ENCODE measurements at places on chromosomes 5 and 9.

DNA sequence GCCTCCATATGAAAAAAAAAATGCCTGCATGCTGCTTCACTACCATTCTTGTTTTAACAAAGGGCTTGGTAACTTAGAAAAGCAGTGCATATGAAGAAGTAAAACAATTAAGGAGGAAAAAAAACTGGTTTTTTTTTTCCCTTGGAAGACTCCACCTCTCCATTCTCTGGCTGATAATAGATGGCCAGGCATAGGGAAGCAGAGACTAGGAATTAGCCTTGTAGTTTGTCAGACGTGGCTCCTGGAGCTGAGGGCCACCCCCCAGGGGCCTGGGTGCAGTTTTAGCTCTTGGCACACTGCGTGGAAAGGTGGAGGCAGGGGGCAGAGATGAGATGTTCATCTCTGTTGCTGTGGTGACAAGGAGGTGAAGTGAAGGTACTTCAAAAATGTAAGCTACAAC is 42.7 kb downstream of the WDR36 start:
- H3K4me3 ChIP-seq = no peak overlapping the region
- H3K27ac ChIP-seq = no peak overlapping the region
- H3K27me3 ChIP-seq = peaks cover 9% of the 10 kb centered on the region
- H3K36me3 ChIP-seq = no peaks in the 10 kb centered on the region
- H3K4me1 ChIP-seq = no peaks in the 10 kb centered on the region

- no peak for DNase-seq
- H3K4me3 ChIP-seq = no peak overlapping the region
- no peaks in the 10 kb centered on the region for H3K27me3 ChIP-seq
- H3K36me3 ChIP-seq = no peaks in the 10 kb centered on the region
Measured at GRCh38 chr9:125639057-125639456, 68.0 kb downstream of the MAPKAP1 start.

- H3K4me1 ChIP-seq = peaks cover 17% of the 10 kb centered on the region
- H3K27ac ChIP-seq = no peak overlapping the region
- no peak for DNase-seq
- H3K4me3 ChIP-seq = no peak overlapping the region
- H3K36me3 ChIP-seq = no peaks in the 10 kb centered on the region
Measured at GRCh38 chr9:89600831-89601230, 4.0 kb upstream of the GADD45G start.

GRCh38 chr9:9892217-9892616 is 720.6 kb downstream of the PTPRD start:
- H3K4me3 ChIP-seq = no peak overlapping the region
- DNase-seq = no peak
- H3K27ac ChIP-seq = no peak overlapping the region
- H3K36me3 ChIP-seq = no peaks in the 10 kb centered on the region
- no peaks in the 10 kb centered on the region for H3K27me3 ChIP-seq
- H3K4me1 ChIP-seq = no peaks in the 10 kb centered on the region

GRCh38 chr9:126838895-126839294 is 21.5 kb upstream of the ZBTB34 start:
- H3K4me1 ChIP-seq = peaks cover 29% of the 10 kb centered on the region
- DNase-seq = no peak
- H3K27ac ChIP-seq = no peak overlapping the region
- H3K4me3 ChIP-seq = no peak overlapping the region
- peaks cover 11% of the 10 kb centered on the region for H3K36me3 ChIP-seq
